ENCODE measurements at places on chromosomes 7 and 10.
A peak's percentile ranks its signal among the peaks of the same experiment; 100 is the strongest.

GRCh38 chr7:123865517-123866117 is 20.6 kb downstream of the HYAL4 start:
- DNase-seq, result peak; percentile 21

DNA sequence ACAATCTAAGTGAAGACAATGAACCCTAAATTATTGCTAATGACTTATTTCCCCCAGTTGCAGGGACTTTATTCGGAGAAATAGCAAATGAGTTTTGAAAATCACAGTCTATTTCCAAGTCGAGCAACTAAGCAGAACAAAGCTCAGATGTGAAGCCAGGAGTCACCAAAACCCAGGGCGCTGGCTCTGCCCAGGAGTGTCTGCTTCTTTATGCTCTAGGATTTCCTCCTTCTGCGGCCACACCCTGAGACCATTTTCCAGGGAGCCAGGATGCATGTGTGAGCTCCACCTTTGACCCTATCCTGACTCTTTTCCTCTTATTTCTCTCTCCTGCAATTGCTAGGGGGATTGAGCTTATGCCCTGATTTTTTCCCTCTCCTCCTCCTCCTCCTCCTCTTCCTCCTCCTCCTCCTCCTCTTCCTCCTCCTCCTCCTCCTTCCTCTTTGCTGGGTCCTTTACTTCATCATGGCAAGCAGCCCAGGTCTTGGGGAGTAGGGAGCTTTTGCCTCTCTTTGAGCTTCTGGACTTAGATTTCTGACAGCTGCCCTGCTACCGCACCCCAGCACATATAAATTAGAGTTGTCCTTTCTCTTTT is 234.4 kb downstream of the ARL4A start:
- DNase-seq, result no peak

DNA sequence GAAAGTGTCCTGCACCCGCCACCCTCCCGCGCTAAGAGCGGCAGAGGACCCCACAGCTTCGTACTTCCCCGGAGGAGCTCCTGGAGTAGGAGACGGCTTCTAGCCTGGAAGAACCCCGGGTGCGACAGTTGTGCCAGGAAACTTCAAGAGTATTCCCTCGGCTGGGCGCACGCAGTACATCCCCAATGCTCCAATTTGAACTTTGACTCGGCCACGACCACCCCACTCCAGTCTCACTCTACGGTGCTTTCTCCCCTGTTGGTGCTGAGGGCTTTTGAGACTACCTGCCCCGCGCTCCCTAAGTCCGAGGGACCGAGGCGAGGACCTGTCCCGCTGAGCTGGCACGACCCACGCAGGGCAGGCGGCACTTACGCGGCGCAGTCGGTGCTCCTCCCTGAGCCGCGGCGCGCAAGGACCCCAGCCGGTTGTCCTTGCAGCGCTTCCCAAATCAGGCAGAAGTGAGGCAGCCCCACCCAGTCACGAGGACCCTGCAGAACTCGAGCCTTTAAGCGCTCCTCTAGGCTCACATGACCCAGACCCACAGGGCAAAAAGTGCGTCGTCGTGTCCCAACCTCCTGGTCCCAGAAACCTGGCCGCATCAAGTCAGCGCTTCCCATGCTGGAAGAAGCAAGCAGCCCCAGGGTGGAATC is at the start of gene CPVL:
TSS of gene CPVL (minus strand) at position 481 of the 650 bp plus-strand sequence. CDS start 25,476 bp downstream, outside the sequence.
- no peak for DNase-seq

DNA sequence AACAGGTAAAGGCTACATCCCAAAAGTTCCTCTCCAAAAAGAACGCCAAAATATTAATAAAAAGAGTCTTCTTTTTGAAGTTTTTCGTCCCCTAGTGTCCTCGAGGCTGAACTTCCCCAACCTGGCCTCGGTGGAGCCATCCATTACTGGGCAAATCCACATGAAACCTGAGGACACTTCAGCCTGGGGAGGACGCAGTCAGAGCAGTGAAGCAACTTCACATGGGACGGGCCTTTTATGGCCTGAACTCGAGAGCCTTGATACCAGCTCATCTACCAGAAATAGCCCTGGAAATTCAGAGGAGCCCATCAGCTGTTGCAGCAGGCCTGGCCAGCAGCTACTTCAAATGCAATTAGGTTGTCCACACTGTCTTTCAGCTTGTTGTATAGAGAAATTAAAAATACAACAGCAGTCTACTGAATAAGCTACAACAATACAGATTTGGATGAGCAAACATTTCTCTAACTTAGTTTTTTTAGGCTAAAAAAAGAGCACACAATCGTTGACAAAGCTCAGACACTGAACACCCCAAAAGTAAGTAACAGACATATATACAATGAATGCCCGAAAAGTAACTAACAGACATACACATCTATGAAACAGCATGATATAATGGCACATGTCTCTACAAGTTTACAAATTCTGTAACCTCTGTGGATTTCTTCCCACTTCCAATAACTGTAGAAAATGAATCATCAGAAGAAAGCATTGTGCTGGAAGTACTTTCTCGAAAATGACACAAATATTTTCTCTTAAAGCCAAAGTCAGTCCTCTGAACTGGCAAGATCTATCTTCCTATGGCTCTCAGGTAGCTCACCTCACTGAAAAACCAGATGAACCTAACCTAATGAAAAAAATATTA is at the start of gene SVIL:
TSS of gene SVIL (minus strand) at position 208 of the 862 bp plus-strand sequence. CDS start 79,913 bp downstream, outside the sequence.
- DNase-seq, result no peak

DNA sequence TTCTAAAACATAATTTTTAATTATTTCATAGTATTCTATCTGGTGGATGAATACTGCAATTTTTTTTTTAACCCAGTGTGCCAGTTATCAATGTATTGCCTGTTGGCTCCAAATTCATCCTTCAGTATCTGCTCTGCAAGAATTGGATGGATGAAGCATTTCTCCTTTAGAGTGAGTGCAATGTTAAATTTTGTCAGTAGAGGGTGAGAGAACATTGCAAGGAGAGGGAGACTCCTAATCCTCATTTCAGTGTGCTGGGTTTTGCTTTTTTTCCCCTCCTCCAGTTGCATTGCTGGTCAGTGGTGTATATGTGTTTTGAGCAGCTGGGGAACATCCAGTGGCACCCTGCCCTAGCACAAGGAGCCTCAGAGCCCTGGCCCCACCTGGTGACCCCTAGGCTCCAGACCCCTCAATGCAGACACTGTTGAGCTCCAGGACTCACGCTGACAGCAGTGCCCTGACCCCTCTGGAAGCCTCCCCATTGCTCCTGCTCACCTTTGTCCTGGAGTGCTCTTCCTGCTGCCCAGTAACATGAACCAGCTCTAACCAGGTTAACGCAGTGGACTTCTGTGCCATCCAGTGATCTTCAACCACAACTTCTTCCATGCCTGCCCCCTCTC is 199.4 kb downstream of the USP6NL start:
- no peak for DNase-seq

- DNase-seq, result no peak
These were observed 697.5 kb downstream of the INHBA start for GRCh38 chr7:41005374-41005901.

GRCh38 chr7:111955616-111956015 is 250.6 kb downstream of the DOCK4 start:
- no peak for DNase-seq

DNA sequence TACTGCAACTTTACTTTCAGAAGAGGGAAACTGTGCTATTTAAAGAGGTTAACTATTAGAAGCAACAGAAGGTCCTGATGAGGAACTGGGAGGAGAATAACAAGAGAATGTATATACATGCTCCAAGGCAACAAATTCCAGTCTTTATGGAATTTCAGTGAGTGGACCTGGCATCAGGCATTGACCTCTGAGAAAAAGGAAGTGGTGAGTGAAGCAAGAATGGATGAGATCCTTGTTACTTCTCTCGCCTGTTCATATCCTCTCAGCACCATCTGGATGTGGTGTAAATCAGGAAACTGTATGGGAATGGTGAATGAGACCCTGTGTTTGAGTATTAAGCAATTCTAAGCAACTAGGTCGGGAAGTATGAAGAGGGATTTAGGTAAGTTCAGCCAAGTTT is 30.3 kb upstream of the KBTBD2 start:
- DNase-seq, result no peak

- no peak for DNase-seq
These were observed 420.4 kb downstream of the SDK1 start for GRCh38 chr7:3721422-3721821.

GRCh38 chr7:45324683-45325237 is 167.2 kb downstream of the RAMP3 start:
- no peak for DNase-seq

DNA sequence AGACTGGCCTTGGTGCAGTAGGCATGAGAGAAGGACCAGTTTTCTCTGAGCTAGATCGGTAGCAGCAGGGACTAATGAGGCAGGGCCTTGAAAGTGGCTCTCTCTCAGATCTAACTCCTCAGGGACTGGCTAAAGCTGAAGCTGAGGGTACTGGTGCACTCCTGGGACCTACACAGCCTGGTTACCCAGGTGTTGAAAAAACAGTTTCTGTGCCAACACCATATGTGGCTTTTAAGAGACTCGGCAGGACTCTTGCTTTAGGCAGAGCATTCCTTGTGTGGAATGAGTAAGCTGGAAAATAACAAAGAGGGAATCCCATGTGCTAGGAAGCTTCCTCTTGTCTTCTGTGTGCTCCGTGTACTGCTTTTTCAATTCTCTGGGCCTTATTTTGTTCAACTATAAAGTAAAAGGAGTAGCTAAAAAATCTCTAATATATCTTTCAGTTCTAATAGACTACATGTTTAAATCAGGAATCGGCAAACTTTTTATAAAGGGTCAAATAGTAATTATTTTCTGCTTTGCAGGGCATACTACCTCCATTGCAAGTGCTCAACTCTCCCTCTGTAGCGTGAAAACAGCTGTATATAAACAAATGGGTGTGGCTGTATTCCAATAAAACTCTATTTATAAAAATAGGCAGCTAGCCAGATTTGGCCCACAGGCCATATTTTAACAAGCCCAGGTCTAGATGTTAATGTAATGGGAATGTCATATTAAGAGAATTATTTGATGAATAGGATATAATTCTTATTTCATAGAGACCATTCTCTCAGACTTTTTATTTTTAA is 186.1 kb upstream of the KAT6B start:
- DNase-seq, result peak; percentile 31

DNA sequence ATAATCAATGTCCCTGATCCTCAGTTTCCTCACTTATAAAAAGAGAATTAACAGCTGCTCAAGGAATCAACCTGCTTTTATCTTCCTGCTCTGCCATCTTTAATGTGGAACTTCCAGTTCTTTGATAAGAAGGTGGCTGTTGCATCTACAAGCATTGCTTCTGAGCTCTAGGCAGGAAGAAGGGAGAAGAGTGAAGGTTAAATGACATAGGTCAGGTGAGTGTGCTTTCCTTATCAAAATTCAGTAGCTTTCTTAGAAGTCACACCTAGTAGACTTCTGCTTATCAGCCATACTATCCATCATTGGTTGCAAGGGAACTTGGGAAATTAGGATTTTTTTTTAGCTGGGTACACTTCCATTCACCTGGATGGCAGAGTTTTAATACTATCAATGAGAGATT is 24.0 kb upstream of the KIF20B start:
- DNase-seq, result no peak

DNA sequence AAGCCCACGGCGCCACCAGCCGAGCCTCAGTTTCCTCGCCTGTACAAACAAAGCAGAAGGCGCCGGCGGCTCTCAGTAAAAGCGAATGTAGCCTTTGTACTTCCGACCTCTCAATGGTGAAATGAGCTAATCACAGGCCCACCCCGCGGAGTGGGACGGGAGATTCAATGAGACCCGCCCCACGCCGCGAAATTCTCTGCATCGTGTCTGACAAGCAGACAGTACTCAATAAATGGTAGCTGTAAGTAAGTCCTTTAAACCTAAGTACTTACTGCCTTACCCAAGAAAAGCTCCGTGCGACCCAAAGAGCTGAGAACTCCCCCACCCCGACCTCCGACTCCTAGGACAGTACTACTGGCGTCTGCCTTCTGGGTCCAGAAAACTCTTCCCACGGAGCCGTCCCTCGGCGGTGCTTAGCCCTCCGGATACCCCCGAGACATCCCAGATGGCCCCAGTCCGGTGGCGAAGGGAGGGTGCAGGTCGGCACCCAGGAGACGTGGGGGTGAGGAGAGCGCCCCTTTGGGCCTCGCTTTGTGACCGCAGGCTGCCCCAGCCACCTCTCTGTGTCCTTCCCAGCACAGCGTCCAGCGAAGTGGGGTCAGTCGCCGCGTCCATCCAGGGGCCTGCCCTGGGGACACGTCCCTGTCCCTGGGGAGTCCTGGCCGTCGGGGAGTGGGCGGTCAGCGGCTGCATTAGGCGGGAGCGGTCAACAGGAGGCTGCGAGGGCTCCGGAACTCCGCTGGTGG is 972 bp upstream of the CXCL12 start:
- DNase-seq, result no peak

DNA sequence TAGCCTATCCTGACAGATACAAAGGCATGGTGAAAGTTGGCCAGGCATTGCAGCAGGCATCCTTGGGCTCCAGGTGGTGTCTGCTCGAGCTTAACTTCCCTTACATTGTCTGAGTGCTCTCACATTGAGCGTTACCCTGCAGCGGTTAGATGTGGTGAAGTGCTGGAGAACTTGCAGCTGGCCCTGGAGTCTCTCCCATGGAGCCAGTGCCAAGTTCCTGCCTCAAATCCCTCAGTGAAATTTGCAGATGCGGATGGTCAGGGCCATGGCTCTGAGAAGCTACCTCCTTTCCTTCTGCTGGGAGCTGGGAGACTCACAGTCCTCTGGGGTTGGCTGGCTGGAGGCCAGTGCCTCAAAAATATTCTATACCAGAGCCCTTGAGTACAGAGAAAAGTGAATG is 3.3 kb upstream of the ZNF746 start:
- no peak for DNase-seq

DNA sequence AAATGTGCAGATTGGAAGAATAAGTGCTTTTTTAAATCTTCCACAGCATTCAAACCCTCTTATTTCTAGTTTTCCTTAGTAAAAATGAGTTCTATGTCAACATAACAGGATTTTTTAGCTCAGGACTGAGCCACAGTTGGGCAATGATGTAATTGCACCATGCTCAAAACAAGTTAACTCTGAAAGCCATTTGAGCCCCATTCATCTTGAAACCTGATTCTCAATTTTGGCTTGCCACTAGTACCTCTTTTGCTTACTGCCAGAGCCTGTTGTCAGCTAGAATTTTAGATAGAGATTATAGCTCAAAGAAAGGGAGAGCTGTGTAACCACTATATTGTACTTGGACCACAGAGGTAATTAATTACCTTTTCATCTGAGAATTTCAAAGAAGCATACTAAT is 1028.5 kb upstream of the PHF14 start:
- no peak for DNase-seq

GRCh38 chr7:18698258-18698734 is 202.7 kb downstream of the HDAC9 start:
- DNase-seq, result no peak

GRCh38 chr7:36970551-36971514 is 246.5 kb upstream of the AOAH start:
- DNase-seq, result no peak

DNA sequence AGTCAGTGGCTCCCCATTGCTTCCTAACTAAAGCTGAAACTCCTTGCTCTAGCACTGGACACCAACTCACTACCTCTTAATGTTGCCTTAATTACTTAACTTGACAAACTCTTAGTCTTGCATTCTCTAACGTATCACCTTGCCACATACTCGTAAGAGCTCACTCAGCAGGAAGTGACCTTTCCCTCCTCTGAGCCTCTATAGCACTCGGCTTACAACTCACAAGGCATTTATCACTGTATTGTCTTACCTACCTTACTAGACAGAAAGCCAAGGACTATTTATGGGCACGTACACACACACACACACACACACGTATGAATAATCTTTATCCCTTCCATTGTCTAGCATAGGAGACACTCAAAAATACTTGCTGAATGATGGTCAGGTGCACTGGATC is 21.2 kb downstream of the CEP41 start:
- DNase-seq, result no peak
